Stimulated activated CD8-positive, alpha-beta memory T cell treated with anti-CD3 and anti-CD28 coated beads, Interleukin-15, amount 100 ng/mL, for 1 hour (primary cell): ENCODE measurements at places on chromosomes 6 and 20.
A peak's percentile ranks its signal among the peaks of the same experiment; 100 is the strongest.

- no peak for DNase-seq
These were observed 3.0 kb downstream of the THBS2 start for GRCh38 chr6:169250660-169251059.

- no peak for DNase-seq
These were observed 113.2 kb downstream of the PRDM1 start for GRCh38 chr6:106199331-106199730.

GRCh38 chr6:35590622-35591066, 77.9 kb upstream of the TULP1 start:
- DNase-seq: no peak

DNA sequence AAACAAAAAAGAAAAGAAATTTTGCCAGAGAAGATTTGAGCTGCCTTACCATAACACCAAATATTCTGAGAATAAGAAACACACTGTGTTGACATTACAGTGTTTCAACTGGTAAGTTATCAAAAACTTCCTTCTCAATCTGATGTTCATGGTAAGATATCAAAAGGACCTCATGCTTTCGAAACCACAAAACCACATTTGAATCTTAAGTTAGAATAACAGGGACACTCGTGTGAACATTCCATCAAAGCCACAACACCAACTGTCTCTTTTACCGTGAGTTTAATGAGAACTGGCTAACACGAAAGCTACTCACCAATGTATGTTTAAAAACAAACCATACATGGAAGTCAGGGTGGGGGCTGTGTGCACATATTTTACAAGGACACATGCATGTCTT, 73.0 kb upstream of the OPRM1 start:
- DNase-seq: no peak

DNA sequence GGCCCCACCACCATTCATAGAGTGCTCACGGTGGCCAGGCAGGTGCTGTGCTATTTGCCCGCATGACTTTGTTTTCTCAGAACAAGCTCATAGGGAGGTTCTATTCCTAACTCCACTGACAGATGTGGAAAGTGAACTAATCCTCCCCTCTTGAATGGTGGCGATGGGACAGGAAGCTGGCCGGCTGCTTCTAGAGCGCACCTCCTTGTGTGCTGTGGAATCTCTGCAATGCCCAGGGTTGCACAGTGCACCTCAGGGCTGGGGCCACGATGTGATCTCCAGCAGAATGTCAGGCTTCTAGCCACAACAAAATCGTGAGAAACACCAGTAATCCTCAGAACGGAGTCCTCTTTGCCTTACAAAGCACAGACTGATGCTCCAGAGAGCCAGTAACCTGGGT, 53.8 kb upstream of the SLC22A23 start:
- no peak for DNase-seq

GRCh38 chr6:147821295-147821897, 312.9 kb downstream of the SAMD5 start:
- DNase-seq: no peak

DNA sequence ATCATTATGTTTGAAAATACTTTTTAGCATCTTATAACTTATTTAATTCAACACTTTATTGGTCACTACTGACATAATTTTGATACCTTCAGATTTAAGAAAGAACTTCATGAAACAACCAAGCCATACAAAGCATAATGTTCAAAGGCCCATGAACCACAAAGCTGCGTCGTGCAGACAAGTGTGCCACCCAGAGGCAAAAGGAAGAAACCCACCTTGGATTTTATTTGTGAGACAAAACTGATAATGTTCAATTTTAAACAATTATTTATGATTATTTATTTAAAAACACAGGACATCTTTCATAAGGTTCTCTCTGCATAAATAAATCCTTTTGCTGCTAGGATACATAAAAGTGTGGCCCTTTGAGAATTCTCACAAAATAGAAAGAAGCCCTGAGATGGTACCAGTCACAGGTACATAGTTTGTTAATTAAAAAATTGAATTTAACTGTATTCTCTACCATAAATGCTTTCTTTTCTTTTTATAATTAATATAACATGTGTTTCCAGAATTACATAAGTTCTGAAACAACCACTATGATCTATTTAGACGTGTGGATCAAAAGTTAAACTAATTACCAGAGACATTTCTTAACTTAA, 143.7 kb downstream of the RALGAPA2 start:
- no peak for DNase-seq

DNA sequence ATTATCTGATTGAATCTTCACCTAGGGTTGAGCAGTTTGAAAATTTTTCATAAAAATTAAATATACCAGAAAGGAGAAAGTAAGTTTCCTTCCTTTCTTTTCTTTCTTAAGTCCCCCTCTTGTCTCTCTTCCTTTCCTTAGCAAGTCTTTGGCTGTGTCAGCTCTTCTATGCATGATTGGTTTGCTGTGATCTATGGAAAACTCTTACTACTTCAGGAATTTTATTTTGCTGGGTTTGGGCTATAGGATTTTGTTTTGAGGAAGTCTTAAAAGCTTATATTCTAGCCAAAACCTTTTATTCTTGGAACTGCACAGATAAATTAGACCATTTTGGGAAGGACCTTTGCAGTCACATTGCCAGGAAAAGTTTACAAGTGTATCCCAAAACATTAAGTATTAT, 173.4 kb upstream of the CITED2 start:
- no peak for DNase-seq

GRCh38 chr6:6685249-6686040, 96.9 kb downstream of the LY86 start:
- DNase-seq: no peak

DNA sequence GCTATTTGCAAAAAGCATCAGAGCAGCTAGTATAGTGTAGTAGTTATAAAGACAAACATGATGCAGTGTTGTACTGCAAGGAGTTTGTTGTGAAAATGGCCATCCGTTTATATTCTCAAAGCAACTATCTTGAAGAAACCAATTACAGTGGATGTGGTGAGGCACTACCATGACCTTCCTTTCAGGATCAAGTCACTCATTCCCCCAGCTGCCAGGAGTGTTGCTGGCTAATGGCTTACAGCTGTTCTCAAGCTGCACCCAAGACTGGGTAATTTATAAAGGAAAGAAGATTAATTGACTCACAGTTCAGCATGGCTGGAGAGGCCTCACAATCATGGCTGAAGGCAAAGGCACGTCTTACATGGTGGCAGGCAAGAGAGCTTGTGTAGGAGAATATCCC, 29.0 kb downstream of the ADGRF4 start:
- no peak for DNase-seq

DNA sequence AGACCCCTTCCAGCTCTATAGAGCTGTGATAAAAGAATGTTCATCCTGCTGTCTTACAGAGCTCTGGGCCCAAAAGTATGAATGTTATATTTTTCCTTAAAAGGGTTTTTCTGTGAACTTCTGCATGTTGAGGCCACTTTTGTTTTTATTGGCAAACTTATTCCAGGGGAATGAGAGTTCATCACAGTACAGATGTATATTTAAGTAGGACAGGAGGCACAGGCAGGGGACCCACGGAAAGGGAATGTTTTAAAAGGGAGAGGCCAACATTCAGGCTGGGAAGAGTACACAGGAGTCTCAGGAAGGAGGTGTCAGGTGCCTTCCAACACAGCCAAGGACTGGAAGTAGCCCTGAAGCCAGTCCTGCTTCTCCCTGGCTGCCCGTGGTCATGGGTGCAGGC, 148.4 kb downstream of the EYA2 start:
- DNase-seq: no peak

DNA sequence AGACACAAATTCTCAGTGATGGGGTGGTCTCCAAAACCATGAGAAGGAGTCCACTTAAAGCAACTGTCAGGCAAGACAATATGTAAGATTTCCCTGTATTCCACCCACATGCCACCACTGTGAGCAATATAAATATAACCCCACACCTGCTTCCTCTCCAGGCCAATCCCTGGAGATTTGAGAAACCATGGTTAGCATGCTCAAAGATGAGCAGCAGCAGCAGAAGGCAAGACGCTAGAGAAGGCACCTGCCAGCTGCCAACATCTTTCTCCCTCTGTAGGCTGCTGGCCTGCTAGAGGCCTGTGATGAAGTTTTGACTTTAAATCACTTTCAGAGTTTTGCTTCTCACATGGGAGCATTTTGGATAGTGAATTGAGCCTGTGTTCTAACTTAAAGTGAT, 7.9 kb upstream of the SOD2 start:
- no peak for DNase-seq

GRCh38 chr6:25869840-25870239, 4.2 kb downstream of the SLC17A3 start:
- no peak for DNase-seq

- no peak for DNase-seq
These were observed 610.4 kb upstream of the IMPG1 start for GRCh38 chr6:76682842-76683241.

DNA sequence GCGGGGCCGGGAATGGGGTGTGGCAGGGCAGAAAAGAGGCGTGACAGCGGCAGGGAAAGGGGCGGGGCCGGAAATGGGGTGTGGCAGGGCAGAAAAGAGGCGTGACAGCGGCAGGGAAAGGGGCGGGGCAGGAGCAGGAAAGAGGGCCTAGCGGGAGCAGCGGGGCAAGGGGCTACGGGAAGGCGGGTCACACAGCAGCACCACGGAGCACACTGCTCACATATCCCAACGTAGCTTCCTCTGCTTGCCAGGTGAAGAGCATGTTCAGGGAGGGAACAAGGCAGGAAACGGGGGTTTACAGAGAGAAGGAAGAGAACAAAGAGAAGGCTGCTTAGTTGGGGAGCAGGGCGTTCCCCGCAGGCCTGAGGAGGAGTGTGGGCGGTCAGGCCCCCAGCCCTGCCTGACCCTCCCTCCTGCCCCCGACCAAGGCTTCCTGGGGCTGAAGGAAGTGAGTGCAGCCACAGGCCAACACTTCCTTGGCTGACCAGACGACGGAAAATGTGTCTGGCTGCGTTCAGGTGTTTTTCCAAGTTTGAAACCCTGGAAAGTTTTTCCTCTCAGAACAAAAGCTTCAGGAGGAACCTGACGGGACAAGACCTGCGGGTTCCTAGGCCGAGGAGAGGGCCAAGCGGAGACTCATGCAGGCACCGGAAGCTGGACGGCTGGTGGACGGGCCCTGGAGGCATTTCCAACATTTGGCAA, 13.8 kb downstream of the UCKL1 start:
- no peak for DNase-seq

DNA sequence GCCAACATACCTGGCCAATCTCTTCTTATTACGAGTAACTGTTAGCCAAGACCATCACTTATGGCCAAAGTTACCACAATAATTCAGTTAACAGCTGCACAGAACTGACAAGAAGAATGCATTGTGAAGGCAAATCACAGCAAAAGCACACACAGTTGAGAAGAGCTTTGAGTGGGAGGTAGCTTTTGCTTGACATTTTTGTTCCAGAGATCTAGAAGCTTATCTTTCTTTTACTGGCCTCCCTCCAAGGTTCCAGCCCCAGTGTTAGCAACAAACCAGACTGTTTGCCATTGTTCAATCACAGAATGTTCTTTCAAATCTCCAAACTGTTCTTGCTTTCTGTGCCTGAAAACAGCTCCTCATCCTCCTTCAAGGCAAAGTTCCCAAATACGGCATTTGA, 35.9 kb upstream of the IRAK1BP1 start:
- DNase-seq: no peak

DNA sequence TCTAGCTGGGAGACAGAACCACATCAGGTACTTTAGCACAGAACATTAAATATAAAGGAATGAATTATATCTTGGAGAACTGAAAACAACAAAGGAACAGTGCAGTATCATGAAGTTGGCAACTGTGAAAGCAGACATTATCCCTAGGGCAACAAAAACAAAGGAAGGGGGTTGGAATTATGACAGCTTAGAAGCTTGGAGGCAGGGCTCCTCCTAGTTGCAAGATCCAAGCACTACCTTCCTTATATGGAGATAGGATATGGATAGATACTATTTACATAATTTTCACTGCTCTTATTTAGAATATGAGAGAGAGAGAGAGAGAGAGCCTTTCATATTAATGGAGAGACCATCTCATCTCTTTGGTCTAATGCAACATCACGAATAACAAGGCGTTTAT, 27.0 kb downstream of the TMEM14A start:
- DNase-seq: no peak

- no peak for DNase-seq
These were observed 23.6 kb upstream of the FBXL4 start for GRCh38 chr6:98971303-98971702.

- no peak for DNase-seq
These were observed 2.6 kb upstream of the ADGB start for GRCh38 chr6:146595972-146596731.

DNA sequence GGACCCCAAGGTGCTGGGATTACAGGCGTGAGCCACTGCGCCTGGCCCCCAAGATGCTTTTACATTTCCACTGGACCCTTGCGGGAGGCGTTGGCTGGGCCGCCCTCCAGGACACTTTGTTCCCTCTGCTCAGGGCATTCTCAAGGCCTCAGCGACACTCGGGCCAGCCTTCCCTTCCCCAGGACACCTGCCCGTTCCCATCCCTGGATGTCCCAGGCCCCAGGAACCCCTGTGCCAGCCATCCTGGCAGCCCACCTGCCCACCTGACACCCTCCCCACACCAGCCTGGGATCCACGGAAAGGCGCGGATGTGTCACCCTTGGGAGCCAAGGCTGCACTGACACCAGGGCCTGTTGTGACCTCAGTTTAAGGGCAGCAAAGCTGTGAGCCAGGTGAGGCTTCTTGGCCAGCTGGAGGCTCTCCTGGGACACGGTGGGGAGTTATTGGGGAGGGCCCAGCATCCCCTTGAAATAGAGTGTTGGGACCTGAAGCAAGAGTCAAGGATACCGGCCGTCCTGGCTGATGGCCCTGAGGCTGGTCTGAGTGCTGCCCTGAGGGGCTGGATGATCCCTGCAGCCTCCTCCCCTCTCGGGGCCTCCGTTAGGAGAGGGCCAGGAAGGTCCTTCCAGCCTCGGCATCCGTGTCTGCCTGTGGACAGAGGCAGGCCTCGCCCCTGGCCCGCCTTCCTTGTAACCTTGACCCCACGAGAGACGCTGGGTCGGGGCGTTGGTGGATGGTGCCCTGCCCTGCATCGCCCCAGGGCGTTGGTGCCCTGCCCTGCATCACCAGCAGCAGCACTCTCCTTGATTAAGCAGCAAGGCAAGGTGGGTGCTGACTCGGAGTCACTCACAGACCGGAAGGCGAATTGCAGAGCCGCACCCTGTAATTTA, 84.2 kb upstream of the BHLHE23 start:
- DNase-seq: no peak

DNA sequence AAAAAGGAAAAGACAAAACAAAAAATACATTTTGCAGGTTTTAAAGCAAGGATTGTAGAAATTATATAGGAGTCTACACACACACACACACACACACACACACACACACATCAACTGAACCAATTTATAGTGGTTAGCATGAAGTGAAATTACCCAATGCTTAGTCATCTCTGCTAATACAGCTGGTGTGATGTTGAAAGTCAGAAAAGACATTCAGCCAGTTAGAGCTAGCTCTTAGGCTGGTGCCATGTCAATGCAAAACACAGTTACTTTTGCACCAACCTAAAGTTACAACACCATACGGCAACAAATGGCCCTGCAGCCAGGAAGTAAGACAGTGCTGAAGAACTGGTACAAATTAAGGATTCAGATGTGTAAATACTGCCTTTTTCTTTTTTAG, 15.2 kb downstream of the FAM210B start:
- no peak for DNase-seq

- DNase-seq: peak; percentile 27
These were observed 46.2 kb upstream of the ZNF184 start for GRCh38 chr6:27518881-27519795.
